ENCODE measurements at places on chromosomes 3 and 15.

DNA sequence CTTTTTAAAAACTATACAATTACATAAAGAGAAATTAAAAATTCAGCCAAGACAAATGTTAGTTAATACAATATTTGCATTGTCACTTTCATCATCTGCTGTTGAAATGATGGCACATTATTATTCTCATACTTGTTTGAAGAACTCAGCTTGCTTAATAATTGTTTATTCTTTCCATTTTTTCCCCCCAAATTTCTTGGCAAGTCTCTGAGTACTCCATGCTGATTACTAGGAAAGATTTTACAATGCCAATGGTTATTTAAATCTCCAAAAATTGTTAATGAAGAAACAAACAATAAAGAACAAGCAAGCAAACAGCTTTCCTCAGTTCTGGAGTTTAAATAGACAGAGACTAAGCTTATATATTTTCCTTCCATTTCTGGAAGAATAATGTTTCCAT is 15.1 kb upstream of the STXBP5L start:
- DNase-seq, result no peak

DNA sequence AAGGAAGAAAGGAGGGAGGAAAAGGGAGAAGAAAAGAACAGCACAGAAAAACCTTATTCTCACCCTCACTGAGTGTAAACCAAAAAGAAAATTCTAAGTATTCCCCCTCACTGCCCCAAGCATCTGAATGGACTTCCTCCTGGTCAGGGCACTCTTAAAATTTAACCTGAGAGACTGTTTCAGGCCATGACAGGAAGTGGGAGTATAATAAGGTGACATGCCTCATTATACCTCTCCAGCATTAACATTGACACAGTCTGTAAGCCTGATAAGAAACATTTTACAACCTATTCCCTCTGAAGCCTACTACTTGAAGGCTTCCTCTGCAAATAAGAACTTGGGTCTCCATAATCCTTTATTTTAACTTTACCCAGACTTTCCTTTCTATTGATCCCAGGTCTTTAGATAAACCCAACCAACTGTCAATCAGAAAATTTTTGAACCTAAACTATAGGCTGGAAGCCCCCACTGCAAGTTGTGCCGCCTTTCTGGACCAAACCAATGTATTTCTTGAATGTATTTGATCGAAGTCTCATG is 41.7 kb downstream of the SLCO2A1 start:
- DNase-seq, result no peak

DNA sequence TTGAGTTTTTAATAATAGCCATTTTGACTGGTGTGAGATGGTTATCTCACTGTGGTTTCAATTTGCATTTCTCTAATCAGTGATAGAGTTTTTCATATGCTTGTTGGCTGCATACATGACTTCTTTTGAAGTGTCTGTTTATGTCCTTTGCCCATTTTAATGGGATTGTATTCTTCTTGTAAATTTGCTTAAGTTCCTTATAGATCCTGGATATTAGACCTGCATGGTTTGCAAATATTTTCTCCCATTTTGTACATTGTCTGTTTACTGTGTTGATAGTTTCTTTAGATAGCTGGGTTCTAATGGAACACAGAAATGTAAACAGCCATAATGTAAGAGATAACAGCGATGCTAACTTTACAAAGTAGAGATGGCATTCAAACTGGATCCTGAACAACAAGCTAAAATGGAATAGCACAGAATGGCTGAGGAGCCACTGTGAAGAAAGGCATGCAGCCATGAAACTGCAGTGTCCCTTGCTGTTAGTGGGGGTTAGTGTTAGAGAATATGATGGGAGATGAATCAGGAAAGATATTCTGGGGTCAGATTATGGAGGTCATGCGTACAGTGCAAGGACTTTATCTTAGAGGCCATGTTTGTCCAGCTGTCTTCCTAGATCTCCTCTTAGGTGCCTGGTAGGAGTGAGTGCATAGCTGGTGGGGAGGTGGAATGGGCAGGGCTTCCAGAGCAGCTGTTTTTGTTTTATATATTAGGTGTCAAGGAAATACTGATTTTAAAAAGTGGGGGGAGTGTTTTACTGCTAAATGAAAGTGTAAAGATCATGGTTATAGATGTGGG is 48.1 kb downstream of the BBS4 start:
- no peak for DNase-seq

GRCh38 chr3:14281053-14281452 is 102.4 kb downstream of the LSM3 start:
- DNase-seq, result no peak

- DNase-seq, result no peak
Measured at GRCh38 chr15:29978411-29979382, 104.1 kb upstream of the GOLGA8J start.

GRCh38 chr3:179149406-179149867 is 1.3 kb downstream of the PIK3CA start:
- no peak for DNase-seq

GRCh38 chr3:132231633-132232032 is 85.6 kb upstream of the ACP3 start:
- no peak for DNase-seq

DNA sequence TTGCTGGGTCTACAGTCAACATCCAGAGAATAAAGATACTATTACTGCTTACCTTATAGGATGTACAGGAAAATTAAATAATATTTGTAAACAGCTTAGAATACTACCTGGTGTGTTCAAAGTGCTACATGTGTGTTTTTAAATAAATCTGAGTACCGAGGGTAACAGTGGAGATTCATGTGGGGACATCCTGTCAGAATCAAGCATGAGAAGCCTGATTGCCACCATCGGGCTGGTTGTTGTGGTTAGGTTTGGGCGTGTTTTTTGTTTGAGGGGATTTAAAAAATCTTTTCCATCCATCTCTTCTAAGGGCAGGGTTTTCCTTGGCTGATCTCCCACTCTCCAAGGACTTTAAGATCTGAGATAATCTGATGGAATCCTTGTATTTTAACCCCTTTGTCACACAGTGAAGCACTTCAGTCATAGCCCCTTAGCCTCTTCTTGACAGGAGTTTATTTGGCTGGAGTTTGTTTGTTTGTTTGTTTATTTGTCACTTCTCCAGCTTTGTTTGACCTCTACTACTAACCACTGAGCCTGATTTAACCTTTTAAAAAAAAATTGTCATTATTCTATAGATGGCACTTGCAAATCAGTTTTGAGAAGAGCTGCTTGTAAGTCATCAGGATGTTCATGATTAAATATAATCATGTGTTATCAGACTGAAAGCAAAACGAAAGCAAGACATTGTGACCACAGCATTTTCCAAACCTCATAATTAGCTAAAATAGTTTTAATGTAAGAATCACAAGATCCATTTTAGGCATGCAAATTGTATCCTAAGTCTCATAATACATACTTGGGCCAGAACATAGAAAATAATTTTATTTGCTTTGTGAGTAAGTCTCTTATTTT is 72.8 kb upstream of the RARB start:
- DNase-seq, result no peak

GRCh38 chr3:57961177-57961827 is 46.9 kb upstream of the FLNB start:
- DNase-seq, result no peak

DNA sequence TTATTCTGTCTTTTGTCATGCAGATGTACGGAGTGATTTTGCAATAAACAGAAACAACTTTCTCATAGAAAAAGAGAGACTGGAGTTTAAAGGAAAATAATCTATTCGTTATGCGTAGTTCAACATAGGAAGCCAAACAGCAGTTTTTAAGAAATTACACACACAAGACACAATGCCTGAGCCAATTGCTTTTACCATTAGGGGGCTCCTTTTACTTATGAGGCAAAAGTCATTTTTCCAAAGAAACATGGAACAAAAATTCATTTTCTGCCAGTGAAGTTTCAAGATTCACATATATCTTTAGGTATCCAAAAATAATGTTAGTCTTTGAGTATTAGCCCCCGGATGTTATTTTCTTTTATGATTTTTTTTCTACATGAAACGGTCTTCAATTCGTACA is 10.7 kb downstream of the CNTN6 start:
- no peak for DNase-seq

- no peak for DNase-seq
Measured at GRCh38 chr15:85333132-85333831, 47.1 kb upstream of the AKAP13 start.

DNA sequence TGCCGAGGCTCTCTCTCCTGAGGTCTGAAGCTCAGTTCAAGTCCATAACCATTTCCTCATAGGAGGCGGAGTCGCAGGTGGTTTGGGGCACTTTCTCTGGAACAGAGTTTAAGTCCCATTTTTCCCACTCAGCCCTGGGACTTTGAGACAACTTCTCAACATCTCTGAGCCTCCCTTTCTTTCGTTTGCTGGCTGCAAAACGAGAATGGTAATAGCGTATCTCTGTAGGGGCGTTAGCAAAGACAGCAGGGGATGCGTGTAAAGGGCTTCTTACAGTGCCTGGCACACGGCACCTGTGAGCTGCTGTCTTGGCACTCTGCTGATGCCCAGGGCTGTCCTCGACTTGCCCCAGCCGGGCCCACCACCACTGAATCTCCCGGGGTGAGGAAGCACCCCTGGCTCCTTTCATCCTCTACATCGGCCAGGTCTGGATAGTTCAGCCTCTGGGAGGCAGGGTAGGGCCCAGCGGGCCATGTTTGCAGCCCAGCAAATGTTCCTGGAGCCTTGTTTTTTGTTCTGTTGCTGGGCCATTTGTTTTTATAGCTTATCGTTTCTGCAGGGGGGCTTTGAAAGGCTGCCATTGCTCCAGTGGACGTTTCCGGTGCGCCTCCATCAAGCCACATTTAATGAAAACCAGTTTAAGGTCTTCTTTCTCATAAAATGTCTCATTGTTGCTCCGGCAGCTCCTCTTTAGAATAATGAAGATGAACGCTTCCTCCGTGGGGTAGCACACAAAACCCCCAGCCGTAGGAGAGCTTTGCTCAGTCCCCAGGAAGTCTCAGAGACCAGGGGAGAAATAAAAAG is 60.0 kb upstream of the WNT5A start:
- no peak for DNase-seq

DNA sequence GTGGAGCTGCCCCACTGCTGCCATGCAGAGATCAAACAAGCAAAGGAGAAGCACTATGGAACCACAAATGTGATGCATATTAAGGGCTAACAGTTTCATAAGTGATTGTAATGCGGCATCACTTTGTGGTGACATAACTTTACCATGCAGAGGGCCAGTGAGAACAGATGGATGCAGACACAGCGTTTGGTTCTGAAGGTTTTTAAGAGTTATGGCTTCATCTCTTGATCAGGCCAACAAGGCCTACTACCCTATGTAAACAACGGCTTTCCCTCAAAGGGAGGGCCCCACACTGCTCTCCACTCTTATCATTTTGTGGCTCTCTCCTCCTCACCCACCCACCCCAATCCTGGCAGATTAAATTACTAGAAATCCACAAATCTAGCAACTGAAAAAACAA is 13.4 kb downstream of the NR2E3 start:
- no peak for DNase-seq

DNA sequence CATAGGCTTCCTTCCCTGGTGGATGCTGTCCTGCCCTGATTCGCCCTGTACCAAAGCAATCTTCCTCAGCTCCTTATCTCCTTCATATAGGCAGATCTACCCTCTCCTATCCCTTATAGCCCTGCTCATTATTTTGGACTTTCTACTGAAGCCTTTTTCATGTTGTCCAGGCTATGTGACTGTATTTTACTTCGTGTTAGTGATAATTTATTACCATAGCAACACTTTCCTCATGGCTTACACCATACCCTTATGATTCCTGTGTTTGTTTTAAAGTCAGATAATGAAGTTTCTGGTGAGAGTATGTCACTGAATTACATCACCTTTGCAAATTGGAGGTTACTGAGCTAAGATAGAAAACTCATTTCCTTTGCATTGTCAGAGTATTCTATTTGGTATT is 352.6 kb downstream of the NLGN1 start:
- no peak for DNase-seq

DNA sequence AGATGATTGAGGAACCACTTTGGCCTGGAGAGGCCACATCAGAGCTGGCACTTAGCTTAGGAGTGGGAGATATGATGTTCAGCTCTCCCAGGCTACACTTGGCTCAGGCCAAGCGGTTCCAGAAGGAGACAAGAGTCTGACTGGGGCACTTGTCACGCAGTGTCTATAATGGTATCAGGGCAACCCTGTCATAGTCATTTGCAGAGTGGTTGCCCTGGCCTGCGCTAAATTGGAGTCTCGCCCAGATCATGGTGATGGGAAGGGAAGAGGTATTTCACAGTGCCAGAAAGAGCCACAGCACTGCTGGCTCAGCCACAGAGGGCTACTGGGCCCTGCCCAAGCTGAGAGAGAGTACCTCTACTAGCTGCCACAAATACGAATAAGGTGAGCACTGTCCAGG is 186.9 kb upstream of the CRBN start:
- no peak for DNase-seq

- DNase-seq, result no peak
Measured at GRCh38 chr3:107430996-107431245, 53.7 kb downstream of the CCDC54 start.

DNA sequence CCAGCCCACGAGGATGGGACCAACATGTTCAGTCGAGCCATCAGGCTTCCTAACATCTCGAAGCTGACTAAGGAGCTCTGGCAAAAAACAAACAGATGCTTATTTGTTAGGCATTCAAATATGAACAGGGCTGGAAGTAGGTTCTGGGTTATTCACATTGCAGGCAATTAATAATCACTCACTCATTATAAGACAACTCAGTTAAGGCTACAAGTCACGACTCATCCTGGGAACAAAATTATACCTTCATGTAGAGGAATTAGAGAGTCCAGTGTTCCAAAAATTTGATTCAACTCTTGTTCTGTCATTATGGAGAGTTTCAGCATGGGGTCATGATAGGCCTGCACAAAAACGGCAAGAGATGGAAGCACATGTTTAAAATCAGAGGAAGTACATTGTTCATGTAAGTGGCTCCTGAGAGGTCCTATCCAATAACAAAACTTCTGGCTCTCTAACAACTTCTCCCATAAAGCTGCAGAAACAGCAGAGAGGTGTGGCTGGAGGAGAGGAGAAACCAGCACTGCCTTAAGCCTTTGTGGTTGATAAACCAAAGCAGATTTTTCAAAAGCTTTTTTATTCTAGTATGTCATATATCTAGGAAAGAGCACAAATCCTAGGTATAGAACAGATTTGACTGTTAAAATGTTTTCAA is 50.6 kb downstream of the ARHGEF3 start:
- no peak for DNase-seq

DNA sequence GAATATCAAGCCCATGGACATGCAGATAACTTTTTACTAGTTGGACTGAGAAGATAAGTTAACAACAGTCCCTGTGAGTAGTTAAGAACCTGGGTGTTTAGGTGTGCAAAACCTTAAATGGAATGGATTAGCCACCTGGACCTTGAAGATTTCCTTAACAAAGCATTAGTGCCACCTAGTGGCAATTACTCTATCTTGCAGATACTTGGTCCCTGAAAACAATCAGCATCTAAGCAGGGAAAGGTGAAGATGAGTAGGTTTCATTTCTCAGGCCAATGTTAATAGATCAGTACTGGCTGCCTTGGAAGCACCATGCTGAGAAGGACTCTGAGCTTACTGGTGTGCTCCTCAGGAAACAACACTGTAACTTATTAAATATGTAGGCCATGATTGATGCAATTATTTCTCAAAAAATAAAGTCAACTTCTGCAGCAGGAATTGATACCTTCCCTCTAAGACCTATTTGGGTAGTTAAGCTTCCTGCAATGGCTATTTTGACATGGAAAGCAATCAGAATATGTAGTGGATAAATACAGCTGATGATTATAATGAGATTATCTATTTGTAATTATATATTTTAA is 329.4 kb downstream of the TBC1D5 start:
- no peak for DNase-seq

GRCh38 chr3:99532246-99532645 is 106.1 kb upstream of the COL8A1 start:
- no peak for DNase-seq
